ENCODE measurements at places on chromosomes 16 and 17. TPM values are rescaled to one million over a fixed set of nuclear protein-coding genes. Genes with fewer than 3 reads are reported as not detected.

TNP2 gene
- polyA plus RNA-seq, result not detected

- no peak overlapping the region for H3K27ac ChIP-seq
- peak; percentile 81 for DNase-seq
- no peak overlapping the region for H3K4me3 ChIP-seq
- H3K36me3 ChIP-seq, result peaks cover 81% of the 10 kb centered on the region
- H3K4me1 ChIP-seq, result no peaks in the 10 kb centered on the region
Observed at GRCh38 chr16:23435500-23435899, 17.5 kb downstream of the COG7 start.

NOXO1 gene
- polyA plus RNA-seq, result 1.2 TPM

TRAPPC1 gene
- polyA plus RNA-seq, result 111 TPM

DNA sequence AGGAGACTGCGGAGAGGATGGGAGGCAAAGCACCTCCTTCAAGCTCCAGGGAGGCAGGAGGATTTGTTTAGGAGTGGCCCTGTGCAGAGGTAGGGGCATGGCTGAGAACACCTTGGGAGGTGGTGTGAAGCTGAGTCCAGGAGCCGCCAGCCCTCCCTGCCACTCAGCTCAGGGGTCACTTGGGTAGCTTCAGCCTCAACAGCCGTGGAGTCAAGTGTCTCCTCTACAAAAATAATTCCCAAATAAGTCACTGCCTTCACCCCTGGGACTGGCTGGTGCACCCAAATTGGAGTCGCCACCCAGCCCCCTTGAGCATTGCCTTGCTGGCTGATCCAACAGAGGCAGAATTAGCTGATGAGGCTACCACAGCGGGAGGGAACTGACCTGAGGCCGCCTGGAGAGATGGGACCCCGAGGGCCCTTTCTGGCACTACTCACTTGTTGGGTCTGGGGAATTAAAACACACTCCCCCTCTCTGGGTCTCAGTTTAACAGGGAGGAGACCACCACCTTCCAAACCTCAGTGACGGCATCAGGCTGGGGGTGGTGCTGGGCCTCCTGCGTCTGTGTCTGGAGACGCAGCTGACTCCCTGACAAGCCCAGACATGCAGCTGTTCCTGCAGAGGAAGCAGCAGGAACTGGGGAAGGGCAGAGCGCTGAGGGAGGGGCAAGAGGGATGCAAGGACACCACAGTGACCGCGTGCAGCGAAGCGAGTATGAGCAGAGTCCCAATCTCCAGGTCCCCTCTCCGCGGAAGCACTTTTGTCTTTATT lies 87.9 kb upstream of the TOB1 start:
- peaks cover 38% of the 10 kb centered on the region for H3K4me1 ChIP-seq
- DNase-seq, result peak; percentile 79
- peaks cover 5% of the 10 kb centered on the region for H3K36me3 ChIP-seq
- H3K4me3 ChIP-seq, result no peak overlapping the region

DNA sequence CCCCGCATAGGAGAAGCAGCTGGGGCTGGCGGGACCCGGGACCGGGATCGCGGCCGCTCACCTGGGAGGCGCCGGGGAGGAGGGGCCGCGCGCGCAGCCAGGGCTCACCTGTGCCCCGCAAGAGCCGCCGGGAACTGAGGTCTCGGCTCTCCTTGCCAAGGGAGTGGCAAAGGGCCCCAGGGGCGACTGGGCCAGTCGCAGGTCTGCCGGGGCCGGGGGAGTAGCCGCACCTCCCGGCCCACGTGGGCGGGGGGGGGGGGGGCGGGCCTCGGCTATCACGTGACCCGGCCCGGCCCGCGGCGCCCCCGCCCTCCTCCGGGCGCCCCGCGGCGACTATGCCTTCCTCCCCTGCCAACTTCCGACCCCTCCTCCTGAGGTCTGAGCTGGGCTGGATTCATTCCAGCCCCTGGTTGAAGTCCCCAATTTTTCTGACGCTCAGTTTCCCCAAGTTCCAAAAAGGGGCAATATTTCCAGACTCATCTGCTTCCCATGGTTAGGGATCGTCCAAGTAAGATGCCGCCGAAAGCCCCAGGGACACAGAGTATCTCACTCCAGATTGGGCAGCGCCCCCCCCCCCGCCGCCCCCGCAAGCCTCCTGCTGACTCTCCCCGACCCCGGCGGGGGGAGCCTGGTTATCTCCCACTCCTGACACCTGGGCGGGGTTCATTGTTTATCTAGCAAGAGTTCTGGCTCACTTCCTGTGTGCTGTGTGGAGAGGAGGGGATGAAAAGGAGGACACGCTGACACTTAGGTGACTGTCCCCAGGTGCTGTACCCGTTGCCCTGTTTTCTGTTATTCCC lies at the start of gene TMC6:
Gene TMC6, minus strand, starts transcription at position 205 of the 800 bp plus-strand sequence. CDS start 1,923 bp downstream, outside the sequence.
- no peaks in the 10 kb centered on the region for H3K27me3 ChIP-seq
- peaks cover 91% of the 10 kb centered on the region for H3K4me1 ChIP-seq
- peak within 1 kb of the TSS; percentile 63 for H3K27ac ChIP-seq
- H3K36me3 ChIP-seq, result peaks cover 17% of the 10 kb centered on the region
- H3K4me3 ChIP-seq, result peak within 1 kb of the TSS; percentile 68

DNA sequence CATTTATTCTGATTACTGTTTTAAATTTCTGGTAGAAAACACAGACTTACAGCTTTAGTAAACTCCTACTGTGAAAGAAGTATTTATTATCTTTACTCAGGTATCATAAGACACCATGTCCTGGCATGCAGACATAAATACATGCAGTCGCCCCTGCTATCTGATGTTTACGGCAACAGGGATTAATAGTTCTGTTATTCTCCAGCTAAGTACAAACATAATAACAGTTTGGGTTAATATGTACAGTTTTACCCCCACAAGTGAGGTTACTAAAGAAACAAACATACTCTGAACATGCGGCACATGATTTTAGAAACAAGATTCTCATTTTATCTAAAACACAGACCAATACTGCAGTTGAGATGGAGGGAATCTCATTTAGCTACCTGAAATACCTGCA lies 170.8 kb downstream of the ABCA8 start:
- no peaks in the 10 kb centered on the region for H3K27me3 ChIP-seq
- no peaks in the 10 kb centered on the region for H3K36me3 ChIP-seq
- H3K4me3 ChIP-seq, result no peak overlapping the region
- H3K4me1 ChIP-seq, result no peaks in the 10 kb centered on the region
- no peak overlapping the region for H3K27ac ChIP-seq

ADORA2B gene
- 0.25 TPM for polyA plus RNA-seq

PROCA1 gene
- polyA plus RNA-seq, result 2.3 TPM

DNA sequence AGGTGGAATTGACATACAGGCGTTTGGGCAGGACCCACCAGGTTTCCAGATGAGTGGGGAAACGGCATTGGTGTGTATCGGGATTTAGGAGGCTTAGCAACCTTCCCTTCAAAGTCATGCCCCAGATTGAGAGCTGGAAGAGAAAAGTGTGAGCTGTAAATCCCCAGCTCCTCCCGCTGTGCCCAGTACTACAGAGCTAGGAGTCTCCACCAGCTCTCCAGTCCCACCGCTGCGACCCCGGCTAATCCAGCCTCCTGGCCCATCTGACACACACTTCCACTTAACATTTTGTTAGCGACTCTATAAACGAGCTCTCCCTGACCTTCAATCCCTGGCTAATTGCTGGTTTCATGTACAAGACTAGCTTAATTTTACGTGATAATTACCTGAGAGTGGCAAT lies 29.9 kb upstream of the LHX1 start:
- H3K36me3 ChIP-seq, result no peaks in the 10 kb centered on the region
- no peak overlapping the region for H3K4me3 ChIP-seq
- no peaks in the 10 kb centered on the region for H3K4me1 ChIP-seq
- DNase-seq, result no peak

CSH1 gene
- polyA plus RNA-seq, result not detected

GRCh38 chr17:1907216-1907631 lies 77.4 kb downstream of the RPA1 start:
- no peak overlapping the region for H3K27ac ChIP-seq
- no peaks in the 10 kb centered on the region for H3K36me3 ChIP-seq
- peaks cover 76% of the 10 kb centered on the region for H3K27me3 ChIP-seq
- peaks cover 15% of the 10 kb centered on the region for H3K4me1 ChIP-seq
- no peak for DNase-seq

DNA sequence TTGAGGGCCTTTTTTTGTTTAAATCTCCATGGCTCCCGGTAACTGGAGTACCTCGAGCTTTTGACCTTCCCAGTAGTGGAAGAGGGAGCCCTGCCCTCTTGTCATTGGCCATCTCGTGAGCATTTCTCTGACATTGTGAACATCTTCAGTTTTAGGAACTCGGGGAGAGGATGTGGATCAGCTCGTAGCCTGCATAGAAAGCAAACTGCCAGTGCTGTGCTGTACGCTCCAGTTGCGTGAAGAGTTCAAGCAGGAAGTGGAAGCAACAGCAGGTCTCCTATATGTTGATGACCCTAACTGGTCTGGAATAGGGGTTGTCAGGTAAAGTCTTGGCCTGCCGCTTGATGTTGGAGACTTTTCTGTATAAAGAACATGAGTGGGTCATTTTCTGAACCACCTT lies 24.3 kb downstream of the NTAN1 start:
- H3K4me1 ChIP-seq, result no peaks in the 10 kb centered on the region
- no peak overlapping the region for H3K4me3 ChIP-seq
- H3K27me3 ChIP-seq, result no peaks in the 10 kb centered on the region
- peaks cover 80% of the 10 kb centered on the region for H3K36me3 ChIP-seq

DNA sequence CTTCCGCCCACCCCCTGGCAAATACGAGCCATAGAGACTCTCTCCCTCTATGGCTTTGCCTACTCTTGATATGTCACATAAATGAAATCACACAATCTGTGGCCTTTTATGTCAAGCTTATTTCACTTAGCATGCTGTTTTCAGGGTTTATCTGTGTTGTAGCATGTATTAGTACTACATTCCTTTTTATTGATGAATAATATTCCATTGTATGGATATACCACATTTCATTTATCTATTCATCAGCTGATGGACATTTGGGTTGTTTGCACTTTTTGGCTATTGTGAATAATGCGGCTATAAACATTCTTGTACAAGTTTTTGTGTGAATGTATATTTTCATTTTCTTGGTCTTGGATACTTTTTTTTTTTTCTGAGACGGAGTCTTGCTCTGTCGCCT lies 37.0 kb upstream of the DHX8 start:
- H3K4me3 ChIP-seq, result no peak overlapping the region
- no peaks in the 10 kb centered on the region for H3K36me3 ChIP-seq
- no peak overlapping the region for H3K27ac ChIP-seq
- no peaks in the 10 kb centered on the region for H3K27me3 ChIP-seq
- H3K4me1 ChIP-seq, result peaks cover 8% of the 10 kb centered on the region

DNA sequence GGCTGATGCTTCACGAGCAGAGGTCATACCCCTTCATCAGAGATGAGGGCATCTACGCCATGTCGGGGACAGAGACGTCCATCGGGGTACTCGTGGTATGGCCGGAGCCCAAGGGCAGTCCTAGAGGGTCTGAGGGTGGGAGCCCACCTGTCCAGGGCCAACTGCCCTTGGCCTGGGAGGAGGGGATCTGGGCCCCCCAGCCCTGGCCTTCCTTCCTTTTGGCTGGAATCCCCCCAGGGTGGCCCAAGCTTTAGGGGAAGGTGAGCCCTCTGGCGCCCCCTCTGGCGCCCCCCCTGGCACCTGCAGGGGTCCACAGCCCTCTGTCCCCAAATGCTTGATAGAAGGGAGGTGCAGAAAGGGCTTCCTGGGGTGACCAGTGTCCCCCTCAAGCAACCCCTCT lies 69.3 kb downstream of the SCNN1B start:
- H3K4me1 ChIP-seq, result no peaks in the 10 kb centered on the region
- no peaks in the 10 kb centered on the region for H3K36me3 ChIP-seq
- no peak for DNase-seq
- no peak overlapping the region for H3K4me3 ChIP-seq
- H3K27me3 ChIP-seq, result no peaks in the 10 kb centered on the region

All from stomach (tissue), 19 donors.